ENCODE measurements at places on chromosomes 6 and 20.

DNA sequence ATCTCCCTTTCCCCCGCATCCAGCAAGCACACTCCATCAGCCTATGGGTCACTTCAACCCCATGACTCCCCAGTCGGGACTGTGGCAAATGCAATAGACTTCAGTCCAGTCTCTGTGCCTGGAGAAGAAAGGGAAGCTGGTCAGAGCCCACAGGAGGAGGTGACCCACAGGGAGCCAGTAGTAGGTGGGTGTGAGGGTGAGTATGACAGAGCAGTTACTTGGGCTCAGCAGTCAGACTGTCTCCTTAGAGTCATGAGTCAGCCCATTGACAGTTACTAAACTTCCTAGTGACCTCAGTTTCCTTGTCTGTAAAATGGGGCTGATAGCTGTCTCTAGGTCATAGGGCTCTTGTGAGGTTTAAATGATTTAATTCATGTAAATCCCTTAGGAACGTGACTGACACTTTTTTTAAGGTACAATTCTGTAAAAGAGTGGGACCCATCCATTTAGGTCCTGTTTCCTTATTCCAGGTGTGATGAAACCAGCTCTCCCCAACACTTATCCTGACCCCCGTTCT, 33.9 kb upstream of the HLA-C start:
- no peak for DNase-seq

DNA sequence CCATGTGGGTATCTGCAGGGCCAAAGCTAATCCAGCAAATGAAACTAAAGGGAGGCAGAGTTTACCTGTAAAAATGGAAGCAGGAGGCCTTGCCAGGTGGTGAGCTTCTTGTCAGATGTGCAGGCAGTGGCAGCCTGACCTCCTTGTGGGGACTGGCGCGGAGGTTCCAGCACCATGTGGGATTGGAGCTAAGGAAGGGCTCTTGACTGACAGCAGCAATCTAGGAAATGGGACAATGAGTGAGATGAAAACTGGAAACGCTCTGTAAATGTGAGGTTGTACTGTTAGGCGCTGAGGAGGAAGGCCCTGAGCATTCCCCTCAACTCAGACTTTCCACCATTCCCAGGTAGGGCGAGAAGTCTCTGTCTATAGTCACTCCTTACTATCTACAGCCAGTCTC, 81.8 kb upstream of the ARMC2 start:
- no peak for DNase-seq

GRCh38 chr6:113182370-113183141, 674.6 kb upstream of the MARCKS start:
- DNase-seq: no peak

GRCh38 chr6:11035616-11036350, 8.3 kb downstream of the ELOVL2 start:
- no peak for DNase-seq

DNA sequence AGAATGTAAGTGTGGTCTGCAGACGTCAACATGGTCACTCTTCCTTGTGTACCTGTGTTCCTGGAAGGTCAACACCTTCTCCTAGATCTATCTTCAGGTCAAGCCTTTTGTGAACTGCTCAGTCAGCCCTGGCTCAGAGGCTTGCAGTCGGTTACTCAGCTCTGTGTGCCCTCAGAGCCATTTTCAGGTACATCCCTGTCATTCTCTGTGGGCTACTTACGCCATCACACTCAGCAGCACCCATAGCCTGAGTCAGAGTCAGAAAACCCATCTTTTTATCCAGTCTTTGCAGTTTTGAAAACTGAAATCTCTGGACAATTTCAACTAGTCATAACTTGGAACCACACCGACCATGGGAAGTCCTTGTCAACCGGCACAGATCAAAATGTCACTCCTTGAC, 35.3 kb downstream of the TGM3 start:
- DNase-seq: no peak

DNA sequence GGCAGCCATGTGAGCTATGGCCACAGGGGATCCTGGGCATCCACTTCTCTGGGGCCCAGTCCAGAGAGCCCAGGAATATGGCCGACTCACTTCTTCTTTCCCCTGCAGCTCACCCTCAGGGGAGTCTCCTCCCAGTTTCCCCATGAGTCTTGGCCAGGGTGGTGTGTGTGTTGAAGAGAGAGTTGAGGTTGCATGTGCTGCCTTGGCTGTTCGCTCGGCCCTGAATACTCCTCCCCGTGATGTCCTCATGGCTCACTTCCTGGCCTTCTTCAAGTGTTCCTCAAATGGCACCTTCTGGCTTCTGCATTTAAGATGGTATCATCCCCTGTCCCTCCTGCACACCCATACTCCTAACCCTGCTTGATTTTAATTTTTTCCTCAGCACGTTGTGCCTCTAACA, 3.2 kb upstream of the TREML1 start:
- DNase-seq: no peak

GRCh38 chr6:168145747-168146596, 67.0 kb upstream of the FRMD1 start:
- DNase-seq: no peak
